ENCODE measurements at places on chromosomes 6 and 20.
A peak's percentile ranks its signal among the peaks of the same experiment; 100 is the strongest.

DNA sequence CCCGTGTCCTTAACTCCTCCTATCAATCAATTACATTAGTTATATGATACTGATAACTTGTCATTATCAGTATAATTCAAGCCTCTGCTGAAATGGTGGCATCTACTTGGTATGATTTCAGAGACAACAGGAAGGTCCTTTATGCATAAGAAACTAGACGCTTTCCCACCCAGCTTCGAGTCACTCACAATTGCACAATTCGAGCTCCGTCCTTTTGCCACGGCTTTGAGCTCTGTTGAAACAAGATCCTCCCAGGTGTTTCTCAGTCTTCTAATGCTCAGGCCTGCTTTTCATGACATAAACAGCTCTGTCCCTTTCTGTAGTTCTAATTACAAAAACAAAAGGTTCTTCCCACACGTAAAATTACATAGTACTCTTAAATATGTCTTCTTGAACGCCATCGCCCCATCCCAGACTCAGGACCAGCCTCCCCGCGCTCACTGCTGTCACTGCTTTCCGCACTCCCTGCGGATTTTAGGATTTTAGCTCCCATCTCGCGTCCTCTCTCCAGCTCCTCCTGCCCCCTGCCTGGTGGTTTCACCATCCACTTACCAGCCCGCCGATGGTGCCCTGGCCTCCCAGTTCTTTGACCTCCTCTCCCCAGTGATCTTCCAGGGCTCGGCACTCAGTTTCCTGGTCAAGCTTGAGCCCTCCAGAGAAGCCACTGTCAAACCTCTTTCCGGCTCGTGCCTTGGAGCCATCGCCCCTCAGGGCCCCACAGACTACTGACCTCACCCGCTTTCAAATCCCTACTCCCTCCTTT lies 23.2 kb upstream of the PNPLA1 start:
- DNase-seq = no peak

- DNase-seq = no peak
These were observed 82.8 kb downstream of the MAFB start for GRCh38 chr20:40606237-40606636.

- no peak for DNase-seq
These were observed 56.6 kb upstream of the NKX2-2 start for GRCh38 chr20:21570285-21570992.

GRCh38 chr6:34370361-34370760 lies 22.1 kb downstream of the NUDT3 start:
- no peak for DNase-seq

- DNase-seq = no peak
These were observed 23.3 kb upstream of the MAPRE1 start for GRCh38 chr20:32796383-32796948.

GRCh38 chr6:153099636-153100035 lies 31.4 kb downstream of the RGS17 start:
- no peak for DNase-seq

DNA sequence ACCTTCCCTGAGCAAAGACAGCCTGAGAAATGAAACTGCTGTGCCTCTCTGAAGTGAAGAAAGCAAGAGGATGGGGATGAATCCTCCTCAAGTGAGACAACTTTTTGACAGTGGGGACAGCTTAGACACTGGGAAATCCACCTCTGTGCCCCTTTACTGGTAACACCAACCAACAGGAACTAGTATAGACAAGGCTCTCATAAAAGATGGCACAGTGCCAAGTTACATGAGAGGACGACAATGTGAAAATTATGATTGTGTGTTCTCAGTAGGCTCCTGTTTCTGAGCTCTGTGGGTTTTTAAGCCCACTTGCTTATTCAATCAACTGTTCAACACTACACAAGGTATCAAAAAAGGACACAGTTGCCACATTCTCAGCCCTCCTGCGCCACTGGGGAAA lies 41.6 kb upstream of the LYRM2 start:
- DNase-seq = no peak

- no peak for DNase-seq
These were observed 93.3 kb downstream of the UTRN start for GRCh38 chr6:144378437-144378836.

- DNase-seq = no peak
These were observed 6.4 kb downstream of the PTK6 start for GRCh38 chr20:63530788-63531160.

GRCh38 chr6:43517505-43518357 lies 842 bp downstream of the POLR1C start:
- no peak for DNase-seq

DNA sequence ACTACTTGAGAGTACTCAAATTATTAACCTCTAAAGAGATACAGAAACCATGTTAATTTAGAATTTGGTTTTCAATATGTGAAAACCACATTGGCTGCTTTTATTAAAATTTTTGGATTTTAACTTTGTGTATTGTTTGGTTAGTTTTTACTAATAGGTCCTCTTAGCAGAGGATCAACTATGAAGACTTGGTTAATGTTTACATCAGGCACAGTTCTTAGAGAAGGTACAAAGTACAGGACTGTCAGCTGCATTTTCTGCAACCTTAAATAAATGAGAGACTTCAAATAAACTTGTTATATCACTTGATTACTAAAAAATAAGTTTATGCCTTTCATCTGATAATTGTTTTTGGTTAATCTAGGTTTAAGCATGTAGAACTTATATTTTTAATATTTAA lies 89.1 kb downstream of the PHF3 start:
- DNase-seq = no peak

DNA sequence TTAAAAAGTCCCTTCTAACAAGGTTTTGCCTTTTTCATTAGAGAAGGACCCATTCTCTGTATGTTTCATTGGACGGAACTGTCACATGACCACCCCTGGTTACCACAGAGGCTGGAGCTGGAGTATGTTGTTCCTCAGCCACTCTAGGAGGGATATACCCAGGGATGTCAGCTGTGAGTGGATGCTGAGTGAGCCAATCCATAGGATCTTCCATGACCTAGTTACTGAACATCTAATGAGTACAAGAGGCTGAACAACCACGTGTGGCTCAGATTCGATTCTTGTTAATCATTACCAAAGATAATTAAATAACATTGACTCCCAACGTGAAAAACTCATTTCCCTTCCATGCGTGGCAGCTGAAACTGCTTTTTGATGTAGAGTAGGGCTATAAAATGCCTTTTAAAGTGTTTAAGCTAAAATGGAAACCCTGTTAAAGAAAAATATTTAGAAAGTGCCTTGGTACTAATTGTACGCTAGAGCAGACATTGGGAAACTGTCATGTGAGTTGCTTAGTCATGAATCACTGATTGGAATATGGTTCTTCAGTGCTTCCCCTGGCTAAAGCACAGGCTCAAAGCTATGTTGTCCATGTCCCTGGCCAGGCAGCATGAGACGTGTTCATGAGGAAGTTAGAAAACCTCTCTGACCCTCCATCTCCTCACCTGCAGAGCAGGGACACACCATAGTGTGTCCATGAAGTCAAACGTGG lies 256.1 kb downstream of the ZNF217 start:
- peak; percentile 35 for DNase-seq

- DNase-seq = peak; percentile 91
These were observed 113.3 kb upstream of the SSTR4 start for GRCh38 chr20:22921595-22922421.

DNA sequence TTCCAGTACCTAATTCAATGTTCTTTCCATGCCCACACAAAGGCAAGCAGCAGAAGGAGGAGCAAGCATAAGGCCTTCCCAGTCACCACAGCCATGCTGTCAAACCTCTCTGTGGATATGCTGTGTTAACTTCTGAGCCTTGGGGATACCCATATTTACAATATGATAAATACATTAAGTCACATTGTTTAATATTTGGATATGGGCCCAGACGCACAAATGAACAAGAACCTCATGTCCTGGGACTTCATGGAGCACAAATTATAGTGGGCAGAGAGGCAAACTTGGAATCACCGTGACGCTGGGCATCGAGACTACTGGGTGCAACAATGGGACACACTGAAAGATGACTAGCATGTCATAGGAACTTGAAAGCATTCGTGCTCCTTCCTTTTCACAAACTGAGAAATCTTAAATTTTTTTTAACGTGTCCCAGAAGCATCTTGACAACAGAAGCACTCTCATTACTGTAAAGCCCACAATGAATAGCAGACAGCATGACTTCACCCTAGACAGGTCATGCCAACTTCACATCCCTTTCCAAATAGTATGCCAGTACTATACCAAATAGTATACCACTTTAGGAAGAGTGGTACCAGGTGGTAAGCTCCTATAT lies 16.0 kb downstream of the SOD2 start:
- no peak for DNase-seq

DNA sequence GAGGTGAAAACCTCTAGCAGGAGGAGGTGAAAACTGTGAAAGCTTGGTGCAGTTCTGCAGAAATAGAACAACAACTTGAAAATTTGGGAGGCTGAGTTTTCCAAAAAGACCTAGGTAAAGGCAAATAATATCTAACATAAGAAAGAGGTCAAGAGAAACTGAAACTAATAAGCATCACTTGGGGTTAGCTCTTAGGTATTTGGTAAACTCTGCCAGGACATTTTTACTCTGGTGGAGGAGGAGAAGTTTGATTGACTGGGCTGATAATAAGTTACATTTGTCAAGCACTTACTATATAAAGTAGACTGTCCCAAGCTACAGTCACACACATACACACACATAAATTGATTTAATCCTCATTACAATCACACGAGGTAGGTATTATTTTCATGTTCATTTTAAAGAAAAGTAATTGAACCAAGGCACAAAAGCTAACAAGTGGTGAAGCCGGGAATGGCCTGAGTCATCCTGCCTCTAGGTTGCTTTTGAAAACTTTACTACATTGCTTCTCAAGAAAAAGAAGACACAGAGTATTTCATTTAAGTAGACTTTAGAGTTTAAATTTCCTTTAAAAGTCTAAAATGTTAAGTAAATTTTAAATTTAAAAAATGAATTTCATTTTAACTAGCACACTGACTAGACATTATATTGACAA lies 275.5 kb downstream of the PTPRK start:
- no peak for DNase-seq

GRCh38 chr6:17983730-17984129 lies 3.7 kb downstream of the KIF13A start:
- no peak for DNase-seq

DNA sequence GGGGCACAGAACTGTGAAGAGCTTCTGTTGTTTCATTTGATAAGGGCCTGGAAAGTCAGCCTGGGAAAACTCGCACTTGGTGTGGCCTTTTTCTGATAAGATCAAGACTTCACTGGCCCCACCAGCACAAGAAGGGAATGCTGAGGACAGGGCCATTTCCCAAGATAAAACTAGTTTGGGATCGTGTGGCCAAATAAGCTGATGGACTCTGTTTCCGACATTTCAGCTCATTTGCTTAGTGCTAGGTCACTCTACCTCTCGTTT lies 116.0 kb downstream of the CLIC5 start:
- no peak for DNase-seq

DNA sequence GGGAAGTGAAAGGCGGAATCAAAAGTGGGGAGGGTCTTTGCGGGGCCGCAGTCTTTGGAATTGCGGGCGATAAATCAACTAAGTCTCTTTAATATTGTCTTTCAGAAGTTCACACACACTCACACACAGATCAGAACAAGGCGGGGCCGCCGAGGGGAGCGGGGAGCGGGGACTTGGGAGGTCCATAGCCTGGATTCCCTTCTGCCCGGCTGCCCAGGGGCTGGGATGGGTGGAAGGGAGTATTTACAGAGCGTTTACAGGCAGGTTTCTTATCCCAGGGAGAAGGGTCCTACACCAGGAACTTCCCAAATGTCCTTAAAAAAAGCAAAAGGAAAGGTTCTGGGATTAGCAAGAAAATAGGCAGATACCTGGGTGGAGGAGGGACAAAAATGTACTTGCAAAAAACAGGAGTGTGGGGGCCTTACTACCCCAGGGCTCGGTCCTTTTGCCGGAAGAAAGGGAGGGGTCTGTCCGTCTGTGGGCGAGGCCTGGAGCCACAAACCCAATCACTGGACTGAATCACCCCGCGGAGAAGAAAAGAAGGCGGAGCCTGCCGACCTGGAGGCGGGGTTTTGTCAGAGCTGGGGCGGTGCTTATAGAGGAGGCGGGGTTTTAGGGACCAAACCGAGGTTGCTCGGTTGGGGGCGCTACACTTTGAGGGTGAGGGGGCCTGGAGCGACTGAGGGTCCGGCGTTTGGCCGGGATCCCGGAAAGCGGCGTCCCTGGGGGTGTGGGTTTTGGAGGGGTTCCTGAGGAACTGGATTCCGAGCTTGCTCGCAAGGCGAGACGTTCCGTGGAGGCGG lies 3.2 kb downstream of the PRRT1 start:
- peak; percentile 44 for DNase-seq

DNA sequence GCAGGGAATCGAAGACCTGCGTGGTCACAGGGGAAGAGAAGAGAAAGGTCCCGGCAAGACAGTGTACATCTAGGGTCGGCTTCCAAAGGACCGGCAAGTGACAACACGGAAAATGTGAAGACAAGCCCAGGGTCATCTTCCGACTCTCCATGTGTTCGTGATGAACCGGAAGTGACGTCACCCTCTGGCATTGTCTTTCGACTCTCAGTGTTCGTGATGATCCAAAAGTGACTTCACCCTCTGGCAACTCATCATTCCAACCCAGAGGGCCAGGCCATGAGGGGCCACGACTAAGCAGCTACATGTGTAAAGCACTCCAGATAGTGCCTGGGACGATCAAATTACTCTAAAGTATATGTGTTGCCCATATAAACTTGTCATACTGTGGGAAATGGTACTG lies 290.8 kb downstream of the THBS2 start:
- no peak for DNase-seq

DNA sequence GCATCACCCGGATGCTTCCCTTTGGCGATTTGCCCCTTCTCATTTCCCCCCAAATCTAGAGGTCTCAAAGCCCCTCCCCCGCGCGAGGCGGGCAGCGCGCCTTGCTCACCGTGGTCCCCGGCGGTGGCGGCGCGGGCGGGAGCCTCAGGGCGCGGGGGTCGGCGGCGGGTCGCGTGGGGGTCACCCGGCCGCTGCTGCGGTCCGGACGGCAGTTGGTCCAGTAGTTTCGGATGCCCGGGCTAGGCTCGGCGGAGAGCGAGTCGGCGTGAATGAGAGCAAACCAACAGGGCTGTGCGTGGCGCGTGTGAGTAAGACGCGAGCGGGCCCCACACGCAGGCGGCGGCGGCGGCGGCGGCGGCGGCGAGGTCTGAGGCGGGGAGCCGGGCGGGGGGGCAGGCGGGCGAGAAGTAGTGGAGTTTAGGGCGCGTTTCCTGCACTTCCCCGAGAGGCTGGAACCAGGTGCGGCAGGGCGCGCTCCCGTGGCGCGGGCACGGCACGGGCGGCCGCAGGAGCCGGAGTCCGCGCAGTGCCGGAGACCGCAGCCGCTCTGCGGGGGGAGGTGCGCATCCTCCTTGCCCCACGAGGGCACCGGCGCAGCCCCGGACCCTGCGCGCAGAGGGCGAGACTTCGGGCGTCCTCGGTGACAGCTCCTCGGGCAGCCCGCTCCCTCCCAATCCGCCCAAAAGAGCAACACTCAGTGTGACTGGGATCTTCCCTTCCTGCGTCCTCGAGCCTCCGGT lies 567 bp downstream of the HS3ST5 start:
- peak; percentile 30 for DNase-seq

GRCh38 chr6:20024316-20024673 lies 187.1 kb downstream of the ID4 start:
- no peak for DNase-seq

Data from mesenchymal stem cell (in vitro differentiated cells and primary cell).